HEK293T (cell line): ENCODE measurements at places on chromosomes 2 and 18.
A peak's percentile ranks its signal among the peaks of the same experiment; 100 is the strongest.

- DNase-seq, result no peak
These were observed 63.1 kb downstream of the CYP26B1 start for GRCh38 chr2:72084584-72084976.

- DNase-seq, result no peak
These were observed 10.9 kb downstream of the PSD4 start for GRCh38 chr2:113184531-113185230.

DNA sequence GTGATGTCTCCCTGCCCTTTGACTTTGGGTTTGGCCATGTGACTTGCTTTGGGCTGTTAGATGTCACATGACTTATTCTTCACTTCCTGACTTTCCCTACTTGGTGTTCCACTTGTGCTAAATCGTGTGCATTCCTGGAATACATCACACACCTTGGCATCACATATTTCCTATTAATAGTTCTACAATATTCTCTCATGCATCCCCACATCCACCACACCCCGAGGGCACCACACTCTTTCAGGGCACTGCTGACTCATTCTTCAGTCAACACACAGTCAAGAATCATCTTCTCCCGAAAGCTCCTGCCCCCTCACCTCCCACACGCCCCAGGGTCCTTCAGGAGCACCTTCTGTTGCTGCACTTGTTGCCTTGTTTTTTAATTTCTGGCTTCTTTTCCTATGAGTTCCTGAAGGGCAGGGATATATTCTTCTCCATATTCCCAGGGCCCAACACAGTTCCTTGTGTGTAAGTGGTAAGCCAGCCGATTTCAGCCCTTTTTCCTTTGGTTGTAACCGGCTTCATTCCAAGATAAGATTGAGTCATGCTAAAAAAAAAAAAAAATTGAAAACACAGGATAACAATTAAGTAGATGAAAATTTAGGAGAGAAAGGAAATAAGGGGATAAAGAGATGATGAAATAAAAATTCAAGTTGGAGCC is 341.4 kb downstream of the SLC4A3 start:
- no peak for DNase-seq

DNA sequence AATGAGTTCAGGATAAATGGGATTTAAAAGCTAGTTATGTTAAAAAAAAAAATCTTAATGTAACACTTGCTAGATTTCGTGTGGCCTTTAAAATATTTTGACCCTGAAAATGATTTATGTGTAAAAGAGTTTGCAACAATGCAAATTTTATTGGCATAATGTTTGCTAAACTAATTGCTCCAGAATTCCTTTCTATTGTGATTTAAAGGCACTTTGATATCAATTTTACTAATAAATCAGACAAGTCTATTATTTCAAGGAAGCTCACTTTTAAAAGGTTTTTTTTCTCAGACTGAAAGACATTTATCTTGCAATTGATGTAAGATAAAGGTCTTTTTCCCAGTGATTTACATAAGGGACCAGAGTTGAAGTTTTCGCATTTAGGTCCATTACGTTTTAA is 17.5 kb downstream of the AP1S3 start:
- DNase-seq, result no peak

GRCh38 chr2:234267534-234267933 is 217.0 kb downstream of the SPP2 start:
- DNase-seq, result no peak

DNA sequence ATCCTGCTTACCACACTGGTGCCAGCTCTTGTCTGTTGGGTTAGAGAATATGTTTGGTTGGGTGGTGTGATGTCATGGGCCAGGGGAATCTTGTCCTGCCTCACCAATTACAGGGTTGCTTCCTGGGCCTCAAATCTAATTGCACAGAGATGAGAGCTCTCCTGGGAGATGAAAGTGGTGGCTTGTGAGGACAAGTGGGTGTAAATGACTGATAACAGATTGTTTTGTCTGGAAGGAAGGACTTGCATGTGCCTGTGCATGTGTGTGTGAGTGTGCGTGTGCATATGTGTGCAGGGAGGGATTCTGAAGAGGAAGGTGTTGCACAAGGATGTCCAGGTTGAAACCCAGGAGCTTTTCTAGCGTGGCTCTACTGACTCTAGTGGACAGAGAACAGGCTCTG is 271.9 kb downstream of the LOXHD1 start:
- no peak for DNase-seq

DNA sequence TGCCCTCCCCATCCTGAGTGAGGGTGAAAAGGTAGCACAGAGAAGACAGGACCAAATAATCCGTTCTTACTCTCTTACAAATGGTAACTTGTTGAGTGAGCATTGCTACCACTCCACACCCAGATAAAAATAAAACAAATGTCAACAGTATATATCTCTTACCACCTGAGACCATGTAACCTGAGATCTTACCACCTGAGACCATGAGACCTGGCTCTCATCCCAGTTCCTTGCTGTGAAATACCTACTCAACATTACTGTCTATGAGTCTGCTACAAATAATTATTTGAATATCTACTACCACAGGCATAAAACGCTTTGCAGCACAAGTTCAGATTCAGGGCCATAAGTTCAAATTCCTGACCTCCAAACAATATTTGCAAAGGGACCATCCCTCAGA is 234.7 kb downstream of the C1D start:
- DNase-seq, result no peak

DNA sequence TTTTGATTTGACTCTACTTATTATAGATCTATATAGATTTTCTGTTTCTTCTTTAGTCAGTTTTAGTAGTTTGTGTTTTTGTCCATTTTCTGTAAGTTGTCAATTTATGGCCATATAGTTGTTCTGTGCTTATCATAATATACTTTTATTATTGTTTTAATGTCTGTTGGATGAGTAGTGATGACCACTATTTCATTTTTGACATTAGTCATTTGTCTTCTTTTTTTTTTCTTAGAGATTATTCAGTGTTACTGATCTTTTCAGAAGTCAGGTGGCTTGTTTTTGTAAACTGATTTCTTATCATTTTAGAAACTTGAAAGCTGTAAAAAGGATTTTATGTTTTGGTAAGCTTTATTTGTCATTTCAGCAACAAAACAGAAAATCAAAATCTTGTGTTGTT is 57.3 kb downstream of the EPC2 start:
- no peak for DNase-seq

- DNase-seq, result no peak
These were observed 146.8 kb downstream of the LNPK start for GRCh38 chr2:175855236-175855635.

- peak; percentile 10 for DNase-seq
These were observed 25.0 kb upstream of the SLC14A2 start for GRCh38 chr18:45590036-45590886.

- DNase-seq, result no peak
These were observed 35.8 kb upstream of the THOC1 start for GRCh38 chr18:303607-304006.

- DNase-seq, result no peak
These were observed 84.0 kb downstream of the LYPD6B start for GRCh38 chr2:149122516-149122915.

- peak; percentile 70 for DNase-seq
These were observed 2.9 kb downstream of the CYP26B1 start for GRCh38 chr2:72144632-72145288.

- no peak for DNase-seq
These were observed 50.5 kb upstream of the TXNDC2 start for GRCh38 chr18:9835113-9835755.

DNA sequence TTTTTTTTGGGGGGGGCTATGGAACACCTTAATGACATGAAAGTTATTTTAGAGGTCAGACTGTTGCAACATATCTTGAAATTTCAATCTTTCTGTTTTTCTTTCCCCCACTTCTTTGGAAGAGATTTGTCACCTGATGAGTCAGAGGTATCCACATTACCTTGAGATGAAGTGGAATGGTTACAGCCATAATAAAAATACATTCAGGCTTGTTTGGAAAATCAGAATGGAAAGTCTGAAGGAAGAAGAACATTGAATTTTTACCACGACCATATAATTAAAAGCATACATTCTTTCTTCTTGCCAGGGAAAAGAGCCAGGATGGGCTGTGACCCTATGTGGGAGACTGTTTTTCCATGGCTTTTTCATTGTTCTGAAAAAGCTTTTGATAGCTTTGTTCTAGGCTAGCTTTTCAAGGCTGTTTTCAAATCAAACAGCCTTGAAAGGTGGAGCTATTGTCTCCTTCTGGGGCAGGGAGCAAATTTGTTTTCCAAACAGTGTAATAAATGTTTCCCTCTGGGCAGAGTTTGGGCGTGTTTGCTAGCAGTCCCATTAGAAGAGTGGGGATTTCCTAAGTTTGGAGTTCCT is 2.3 kb upstream of the GTF3C3 start:
- no peak for DNase-seq

DNA sequence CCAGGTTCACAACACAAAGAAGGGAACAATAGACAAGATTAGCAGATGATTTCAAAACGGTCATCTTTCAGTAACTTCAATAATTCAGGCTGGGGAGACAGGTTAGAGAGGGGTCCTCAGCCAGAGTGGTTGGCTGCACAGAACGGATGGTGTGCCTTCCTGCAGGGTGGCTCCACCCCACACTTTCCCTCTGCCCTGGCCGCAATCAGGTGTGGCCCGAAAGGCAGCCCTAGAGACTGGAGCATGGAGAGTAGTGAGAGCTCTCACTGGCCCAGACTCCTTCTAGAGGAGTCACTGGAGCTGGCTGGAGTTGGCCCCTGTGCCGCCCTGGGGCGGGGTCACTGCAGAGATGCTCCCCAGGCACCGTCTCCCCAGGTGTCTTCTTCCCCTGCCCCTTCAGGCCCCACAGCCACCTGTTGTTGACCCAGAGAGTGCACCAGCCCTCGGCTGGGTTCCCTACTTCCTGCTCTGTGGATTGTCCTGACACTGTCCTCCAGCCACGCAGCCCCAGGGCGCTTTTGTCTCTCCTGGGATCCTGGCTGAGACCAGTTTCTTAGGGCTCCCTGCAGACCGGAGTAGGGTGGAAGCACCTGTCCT is 126.8 kb downstream of the PXDN start:
- DNase-seq, result no peak

DNA sequence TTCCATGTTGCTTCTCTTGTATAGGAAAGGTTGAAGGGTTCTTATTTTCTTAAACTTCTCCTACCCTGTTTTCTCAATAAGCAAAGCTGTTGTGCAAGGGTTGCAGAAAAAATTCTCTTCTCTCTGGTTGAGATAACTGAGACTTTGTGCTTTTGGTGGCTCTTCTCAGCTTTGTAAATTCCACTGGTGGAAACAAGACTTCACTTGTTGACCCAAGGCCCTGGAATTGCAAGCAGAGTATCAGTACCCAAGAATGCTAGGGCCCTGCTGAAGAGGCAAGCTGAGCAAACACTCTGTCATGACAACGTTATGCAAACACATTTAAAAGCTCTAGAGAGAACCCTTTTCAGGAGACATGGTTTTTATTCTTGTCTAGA is 294.7 kb upstream of the EPAS1 start:
- no peak for DNase-seq

GRCh38 chr2:164757934-164758695 is 83.5 kb downstream of the COBLL1 start:
- no peak for DNase-seq

DNA sequence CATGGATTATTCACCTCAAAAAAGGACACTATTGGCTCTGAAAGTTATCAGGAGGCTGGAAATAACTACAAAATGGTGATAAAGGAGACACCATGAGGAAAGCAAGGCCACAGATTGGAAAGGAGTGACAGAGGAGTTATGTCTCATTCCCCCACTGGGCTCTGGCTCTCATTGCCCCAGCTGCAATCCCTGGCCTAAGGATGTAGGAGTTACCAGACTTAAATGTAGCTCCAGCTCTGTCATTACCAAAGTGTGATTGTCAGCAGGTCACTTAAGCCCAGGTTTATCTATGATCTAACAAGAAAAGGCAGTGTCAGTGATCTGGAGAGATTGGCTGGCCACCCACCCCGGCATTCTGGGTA is 1228.2 kb upstream of the DDX18 start:
- DNase-seq, result no peak

GRCh38 chr2:196143730-196144131 is 27.6 kb downstream of the STK17B start:
- DNase-seq, result no peak

- DNase-seq, result no peak
These were observed 24.5 kb upstream of the SMAD7 start for GRCh38 chr18:48975120-48975816.

DNA sequence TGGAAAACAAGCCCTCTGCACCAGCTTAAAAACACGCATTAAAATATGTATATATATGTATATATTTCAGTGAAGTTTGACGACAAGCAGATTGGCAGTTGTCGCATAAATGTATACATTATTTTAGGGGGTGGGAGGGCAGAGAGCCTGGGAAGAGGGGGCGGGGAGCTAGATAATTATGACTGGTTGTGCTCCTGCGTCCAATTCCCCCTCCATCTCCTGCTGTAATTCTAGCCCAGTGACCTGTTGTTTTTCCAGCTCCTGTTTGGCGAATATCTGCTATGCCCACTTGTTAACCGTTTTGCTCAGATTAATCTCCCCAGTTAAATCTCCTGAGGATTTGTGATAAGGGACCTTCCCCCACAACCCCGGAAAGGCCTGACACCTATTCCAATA is 656 bp downstream of the UNC80 start:
- peak; percentile 9 for DNase-seq

DNA sequence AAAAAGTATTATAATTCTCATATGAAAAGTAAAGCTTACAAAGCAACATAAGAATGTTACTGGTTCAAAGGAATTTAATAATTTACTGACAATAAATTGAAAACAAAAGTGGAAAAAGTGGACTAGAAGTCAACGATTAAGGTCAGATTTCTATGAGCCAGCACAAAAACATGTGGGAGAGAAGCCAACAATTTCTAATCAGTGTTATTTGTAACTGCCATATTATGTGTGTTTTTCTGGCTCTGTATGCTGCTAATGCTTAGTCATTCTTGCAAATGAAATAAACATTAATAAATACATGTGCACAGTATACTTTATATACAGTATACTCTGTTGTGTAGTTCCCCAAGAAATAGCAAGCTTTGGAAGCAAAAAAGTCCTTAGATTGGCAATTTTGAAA is 301.3 kb upstream of the RGPD4 start:
- DNase-seq, result no peak

DNA sequence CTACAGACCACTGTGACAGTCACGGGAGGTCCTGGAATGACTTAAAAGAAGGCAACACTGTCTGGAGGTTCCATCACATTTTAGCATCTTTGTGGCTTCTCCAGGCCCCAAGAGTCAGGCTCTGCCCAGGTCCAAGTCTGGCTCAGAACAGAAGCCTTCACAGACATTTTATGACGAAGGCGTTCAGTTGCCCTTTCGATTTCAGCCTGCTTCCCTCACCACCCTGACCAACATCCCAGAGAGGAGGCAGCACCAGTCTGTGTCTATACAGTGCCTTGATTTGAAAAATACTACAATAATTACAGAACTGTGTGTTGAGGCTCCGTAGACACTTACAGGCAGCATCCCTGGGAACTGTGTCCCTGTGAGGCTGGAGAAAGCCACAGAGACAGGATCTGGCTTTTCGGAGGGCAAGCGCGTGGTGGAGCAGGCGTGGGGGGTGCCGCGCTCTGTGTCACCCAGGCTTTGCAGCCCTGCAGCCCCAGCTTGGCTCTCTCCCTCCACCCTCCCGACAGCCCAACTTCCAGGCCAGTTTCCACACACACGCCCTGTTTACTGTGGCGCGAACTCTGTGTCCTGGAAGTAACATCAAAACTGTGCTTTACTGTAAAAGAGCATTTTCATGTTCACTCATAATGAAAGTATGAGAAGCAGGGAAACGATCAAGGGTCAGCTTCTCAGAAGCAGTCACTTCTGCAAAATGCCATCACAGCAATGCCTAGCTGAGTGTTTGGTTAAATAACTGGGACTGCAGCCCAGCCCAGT is 153.5 kb upstream of the ALKAL2 start:
- no peak for DNase-seq
